Osteocyte (in vitro differentiated cells): ENCODE measurements at places on chromosomes 13 and 19. TPM values are rescaled to one million over a fixed set of nuclear protein-coding genes. Genes with fewer than 3 reads are reported as not detected.

- peak; percentile 96 for DNase-seq
Measured at GRCh38 chr13:113647351-113648215, 10.4 kb downstream of the ATP4B start.

COX6B1 gene
- 317 and 370 TPM in 2 replicates for total RNA-seq

- DNase-seq: no peak
Measured at GRCh38 chr13:110560601-110561343, 750 bp downstream of the RAB20 start.

DNA sequence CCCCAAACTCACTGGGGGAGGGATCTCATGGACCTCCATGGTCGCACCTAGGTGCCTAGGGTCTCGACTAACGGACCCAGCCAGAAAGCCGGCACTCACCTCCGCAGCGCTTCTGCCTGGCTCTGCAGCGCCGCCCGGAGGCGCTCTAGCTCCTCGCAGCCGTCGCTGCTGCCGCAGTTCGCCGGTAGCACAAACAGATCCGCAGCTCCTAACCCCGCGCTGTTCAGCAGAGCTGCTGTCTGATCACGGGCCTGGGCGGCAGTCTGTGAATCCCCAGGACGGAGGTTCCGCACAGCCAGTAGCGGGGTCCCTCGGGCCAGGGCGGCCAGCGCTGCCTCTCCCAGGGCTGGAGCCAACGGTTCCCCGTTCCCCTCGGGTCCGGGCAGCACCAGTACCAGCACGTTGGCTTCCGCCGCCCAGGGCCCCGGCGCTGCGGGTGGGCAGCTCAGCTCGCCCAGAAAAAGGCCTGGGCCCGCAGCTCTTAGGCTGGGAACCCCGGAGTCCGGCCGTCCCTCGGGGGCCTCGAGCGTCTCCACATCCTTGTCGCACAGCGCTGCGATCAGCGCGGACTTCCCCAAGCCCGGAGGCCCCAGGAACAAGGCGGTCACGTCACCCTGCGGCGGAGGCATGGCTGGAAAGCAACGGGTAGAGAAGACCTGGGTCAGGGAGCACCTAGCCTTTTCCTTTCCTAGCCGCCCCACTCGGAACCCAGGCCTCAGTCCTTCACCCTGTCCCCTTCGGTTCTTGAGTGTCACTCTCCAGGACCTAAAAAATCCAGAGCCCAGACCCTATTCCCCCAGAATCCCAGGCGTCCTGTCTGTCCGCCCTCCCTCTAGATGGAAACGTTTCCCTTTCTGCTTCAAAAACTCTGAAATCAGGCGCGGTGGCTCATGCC, 977 bp downstream of the IRGQ start:
- no peak for DNase-seq

DNA sequence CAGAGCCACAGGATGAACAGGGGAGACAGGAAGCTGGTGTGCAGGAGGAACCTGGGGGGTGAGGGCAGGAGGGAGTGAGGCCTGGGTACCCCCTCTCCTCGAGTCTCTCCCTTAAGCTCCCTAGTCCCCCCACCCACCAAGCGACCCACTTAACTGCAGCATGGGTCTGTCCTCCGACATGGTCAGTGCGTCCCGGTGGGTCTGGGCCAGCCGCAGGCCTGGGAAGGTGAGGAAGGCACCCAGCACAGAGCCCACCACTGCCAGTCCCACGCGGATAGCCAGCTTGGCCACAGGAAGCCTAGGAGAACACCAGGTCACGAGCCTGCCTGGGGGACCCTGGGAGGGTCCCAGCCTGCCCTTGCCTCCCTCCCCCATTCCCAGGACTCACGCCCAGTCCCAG, 16.9 kb downstream of the TMEM161A start:
- DNase-seq: no peak

DNA sequence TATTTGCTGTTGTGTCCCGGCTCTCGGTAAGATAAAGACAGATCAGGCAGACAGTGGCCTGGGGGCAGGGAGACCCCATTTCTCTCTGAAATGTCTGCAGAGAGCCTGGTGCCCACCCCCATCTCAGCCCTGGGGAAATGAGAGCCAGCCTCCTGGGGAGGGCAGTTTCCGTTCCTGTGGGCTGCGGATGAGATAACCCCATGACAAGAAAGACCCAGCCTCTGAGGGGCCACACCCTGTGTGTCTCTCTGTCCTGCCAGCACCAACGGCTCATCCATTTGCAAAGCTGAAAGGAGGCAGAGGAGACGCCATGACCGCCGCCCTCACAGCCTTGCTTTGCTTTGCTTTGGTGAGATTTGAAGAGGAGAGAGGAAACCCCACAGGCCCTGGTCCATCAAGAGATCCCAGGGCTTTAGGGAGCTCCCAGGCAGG, 28.1 kb upstream of the KIR3DL3 start:
- no peak for DNase-seq
